Amniotic epithelial cell (primary cell): ENCODE measurements at places on chromosomes 16 and 17.

DNA sequence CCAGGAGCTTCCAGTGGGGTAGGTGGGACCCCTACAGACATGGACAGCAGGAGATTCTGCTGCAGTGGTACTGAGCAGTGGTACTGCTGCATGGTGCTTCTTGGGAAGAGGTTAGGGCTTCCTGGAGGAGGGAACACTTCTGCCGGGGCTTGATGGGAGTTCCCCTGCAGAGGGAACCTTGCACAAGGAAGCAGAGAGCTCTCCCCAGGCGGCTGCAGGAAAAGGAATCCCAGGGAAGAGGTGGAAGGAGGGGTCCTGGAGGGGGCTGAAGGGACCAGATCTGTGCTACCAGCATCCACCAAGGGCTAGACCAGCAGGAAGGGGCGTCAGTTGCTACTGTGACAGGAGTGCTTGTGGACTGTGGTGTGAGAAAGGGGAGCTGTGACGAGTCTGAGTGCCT, 10.6 kb downstream of the RIPOR1 start:
- peak; percentile 11 for DNase-seq

- DNase-seq, result peak; percentile 84
These were observed 30.2 kb downstream of the PLCD3 start for GRCh38 chr17:45101883-45102811.

- DNase-seq, result no peak
These were observed 27.3 kb downstream of the LASP1 start for GRCh38 chr17:38897176-38897575.

DNA sequence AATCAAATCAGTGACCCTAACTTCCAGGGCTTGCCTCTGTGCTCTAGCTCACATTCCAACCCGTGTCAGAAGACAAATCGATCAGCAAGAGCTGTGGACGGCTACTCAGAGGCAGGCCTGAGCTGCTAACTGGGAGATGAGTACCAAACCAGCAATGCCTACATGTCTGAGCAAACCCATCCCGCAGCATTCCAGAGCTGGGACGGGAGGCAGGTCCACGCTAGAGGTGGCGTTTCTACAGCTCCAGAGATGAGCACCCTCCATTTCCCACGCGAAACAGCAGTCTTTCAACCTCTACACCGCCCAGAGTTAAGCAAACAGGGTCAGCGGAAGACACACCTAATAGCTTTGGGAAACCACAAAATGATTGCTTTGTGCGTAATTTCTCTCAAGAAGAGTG, 6.5 kb downstream of the NXN start:
- DNase-seq, result peak; percentile 80

DNA sequence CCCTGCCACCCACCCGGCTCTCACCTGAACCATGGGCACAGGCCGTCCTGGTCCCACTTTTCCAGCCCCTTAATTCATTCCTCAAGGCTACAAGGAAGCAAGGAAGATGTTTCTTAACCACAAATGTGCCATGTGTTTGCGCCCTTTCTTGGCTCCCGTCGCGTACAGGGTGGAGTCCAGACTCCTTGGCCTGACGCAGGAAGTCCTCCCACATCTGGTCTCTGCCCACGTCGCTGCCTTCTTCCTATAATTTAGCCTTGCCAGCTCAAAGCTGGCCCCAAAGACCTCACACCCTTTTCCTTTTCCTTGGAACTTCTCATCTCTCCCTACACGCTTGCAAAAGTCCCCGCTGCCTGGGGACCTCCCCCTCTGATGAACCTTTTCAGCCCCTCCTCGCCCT, 38.8 kb upstream of the BHLHA9 start:
- DNase-seq, result no peak

- DNase-seq, result no peak
These were observed 127.0 kb downstream of the BANP start for GRCh38 chr16:88078111-88078775.

GRCh38 chr17:17877529-17878358, 41.0 kb upstream of the SREBF1 start:
- DNase-seq, result peak; percentile 88

- no peak for DNase-seq
These were observed 78.3 kb upstream of the CIBAR2 start for GRCh38 chr16:85190572-85190971.

DNA sequence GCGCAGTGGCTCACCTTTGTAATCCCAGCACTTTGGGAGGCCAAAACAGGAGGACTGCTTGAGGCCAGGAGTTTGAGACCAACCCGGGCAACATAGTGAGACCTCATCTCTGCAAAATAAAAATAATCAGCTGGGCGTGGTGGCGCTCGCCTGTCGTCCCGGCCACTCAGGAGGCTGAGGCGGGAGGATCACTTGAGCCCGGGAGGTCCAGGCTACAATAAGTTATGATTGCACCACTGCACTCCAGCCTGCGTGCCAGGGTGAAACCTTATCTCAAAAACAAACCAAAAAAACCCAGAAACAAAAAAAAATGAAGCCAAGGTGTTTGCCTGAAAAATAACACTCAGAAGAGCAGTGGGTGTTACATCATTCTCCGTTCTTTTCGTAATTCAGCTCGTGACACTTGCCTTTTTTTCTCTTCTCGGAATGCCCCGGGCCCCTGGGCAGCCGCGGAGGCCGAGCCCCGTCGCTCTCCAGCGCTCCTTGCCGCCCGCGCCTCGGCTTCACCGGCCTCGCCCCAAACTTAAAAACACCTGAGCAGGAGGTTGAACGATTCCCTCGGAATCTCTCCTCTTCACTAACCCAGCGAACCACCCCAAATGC, 17.0 kb downstream of the PRCD start:
- DNase-seq, result peak; percentile 90

DNA sequence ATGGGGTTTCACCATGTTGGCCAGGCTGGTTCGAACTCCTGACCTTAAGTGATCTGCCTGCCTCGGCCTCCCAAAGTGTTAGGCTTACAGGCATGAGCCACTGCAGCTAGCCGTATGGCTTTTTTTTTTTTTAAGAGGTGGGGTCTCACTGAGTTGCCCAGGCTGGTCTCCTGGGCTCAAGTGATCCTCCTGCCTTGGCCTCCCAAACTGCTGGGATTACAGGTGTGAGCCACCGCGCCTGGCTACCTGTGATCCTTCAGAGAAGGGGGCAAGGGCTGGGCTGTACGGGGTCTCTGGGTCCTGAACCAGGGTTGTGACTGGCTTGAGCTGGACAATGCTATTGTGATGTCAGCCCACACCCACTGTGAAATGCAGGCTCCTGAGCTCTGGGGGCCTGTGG, at the start of gene RNF151:
Gene RNF151 (plus strand): TSS at position 397 of the 400 bp plus-strand sequence. CDS start 26 bp downstream, outside the sequence.
- DNase-seq, result no peak

DNA sequence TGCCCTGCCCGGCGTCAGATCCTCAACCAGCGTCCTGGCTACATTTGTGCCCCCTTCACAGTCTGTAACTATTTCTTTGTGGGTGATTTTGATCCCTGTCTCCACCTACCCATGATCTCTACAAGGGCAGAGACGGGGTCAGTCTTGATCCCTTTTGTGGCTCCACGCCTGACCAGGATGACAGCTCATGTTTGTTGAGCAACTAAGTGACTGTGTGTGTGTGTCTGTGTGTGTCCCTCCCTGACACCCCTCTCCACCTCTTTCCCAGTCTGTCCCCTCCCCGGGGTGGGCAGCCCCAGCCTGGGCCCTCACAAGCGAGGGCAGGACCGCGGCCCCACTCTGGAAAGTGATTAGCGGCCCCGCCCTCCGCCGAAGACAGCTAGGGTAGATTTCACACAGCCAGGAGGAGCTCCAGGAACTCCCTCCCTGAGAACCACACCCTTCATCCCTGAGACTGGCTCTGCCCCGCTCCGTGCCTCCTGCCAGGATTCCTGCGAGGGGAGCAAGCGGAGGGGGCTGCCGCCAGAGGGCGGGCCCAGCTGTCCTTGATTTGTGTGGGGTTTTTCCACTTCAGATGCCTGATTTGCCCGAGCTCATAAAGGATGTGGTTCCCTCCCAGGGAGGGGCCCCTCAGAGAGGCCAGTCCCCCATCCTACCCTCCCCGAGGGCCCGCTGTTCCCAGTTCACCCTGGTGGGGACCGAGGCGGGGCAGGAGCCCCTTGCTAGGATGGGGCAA, 5.3 kb upstream of the HS3ST6 start:
- DNase-seq, result peak; percentile 49

GRCh38 chr16:17804857-17805256, 334.1 kb upstream of the XYLT1 start:
- no peak for DNase-seq

GRCh38 chr16:68005786-68006286, 6.6 kb upstream of the DPEP2 start:
- DNase-seq, result peak; percentile 63

DNA sequence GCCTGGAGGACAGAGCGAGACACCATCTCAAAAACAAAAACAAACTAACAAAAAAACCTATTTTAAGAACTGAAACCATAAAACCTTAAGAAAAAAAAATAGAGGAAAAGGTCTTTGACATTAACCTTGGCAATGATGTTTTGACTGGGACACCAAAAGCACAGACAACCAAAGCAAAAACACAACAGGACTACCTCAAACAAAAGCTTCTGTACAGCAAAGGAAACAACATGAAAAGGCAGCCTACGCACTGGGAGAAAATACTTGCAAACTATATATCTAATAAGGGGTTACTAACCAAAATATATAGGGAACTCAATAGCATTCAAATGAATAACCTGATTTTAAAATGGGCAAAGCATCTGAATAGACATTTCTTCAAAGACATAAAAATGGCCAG, 32.3 kb downstream of the CDR2 start:
- DNase-seq, result no peak

DNA sequence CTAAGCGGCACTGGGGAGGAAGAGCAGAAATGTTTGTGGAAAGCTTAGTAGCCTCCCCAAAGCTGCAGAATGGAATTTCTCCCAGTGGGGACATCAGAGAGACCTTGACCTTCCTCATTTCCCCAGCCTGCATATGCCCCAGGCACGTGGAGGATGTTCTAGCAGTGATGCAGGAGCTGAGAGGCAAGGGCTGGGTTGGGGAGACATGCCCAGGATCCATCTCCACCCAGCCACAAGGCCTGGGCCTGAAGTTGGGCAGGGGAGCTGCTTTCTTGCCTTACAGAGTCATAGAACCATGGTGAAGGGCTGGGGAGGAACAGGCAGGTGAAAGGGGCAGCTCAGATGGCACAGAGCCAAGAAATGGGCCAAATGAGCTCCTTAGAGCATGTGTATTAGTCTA, 104.0 kb downstream of the TMEM132E start:
- no peak for DNase-seq

GRCh38 chr17:77391668-77392375, 251.1 kb downstream of the SEC14L1 start:
- DNase-seq, result peak; percentile 77
